Stimulated activated CD4-positive, alpha-beta T cell treated with anti-CD3 and anti-CD28 coated beads, TNF-alpha, amount 100 ng/mL, for 24 hours (primary cell): ENCODE measurements at places on chromosomes 4 and X.

- DNase-seq = no peak
Observed at GRCh38 chr4:154120690-154121345, 331.9 kb upstream of the SFRP2 start.

DNA sequence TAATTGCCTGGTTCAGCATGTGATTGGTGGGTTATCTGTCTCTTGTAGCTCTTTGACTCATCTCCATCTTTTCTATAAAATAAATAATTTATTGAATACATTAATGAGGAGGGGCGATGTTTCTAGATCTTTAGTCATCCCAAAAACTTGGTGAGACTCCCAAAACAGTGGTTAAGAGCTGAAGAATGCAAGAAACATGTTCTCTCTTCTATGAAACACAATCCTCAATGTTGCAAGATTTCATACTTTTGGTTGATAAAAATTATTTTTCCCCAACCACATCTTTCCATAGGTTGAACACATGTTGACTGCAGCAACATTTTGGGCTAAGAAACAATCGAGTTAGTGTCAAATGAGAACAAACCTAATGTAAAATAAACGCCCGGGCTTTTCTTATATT, 1.2 kb upstream of the TMEM47 start:
- DNase-seq = no peak

GRCh38 chr4:159042097-159042605, 60.7 kb upstream of the RAPGEF2 start:
- DNase-seq = no peak

- no peak for DNase-seq
Observed at GRCh38 chr4:169246957-169247396, 23.8 kb downstream of the SH3RF1 start.

GRCh38 chr4:169251291-169252235, 19.2 kb downstream of the SH3RF1 start:
- no peak for DNase-seq
